Activated CD8-positive, alpha-beta memory T cell treated with anti-CD3 and anti-CD28 coated beads for 24 hours (primary cell): ENCODE measurements at places on chromosomes 7 and 10.

GRCh38 chr7:29464753-29465152 is 98.9 kb upstream of the PRR15 start:
- no peak for DNase-seq

DNA sequence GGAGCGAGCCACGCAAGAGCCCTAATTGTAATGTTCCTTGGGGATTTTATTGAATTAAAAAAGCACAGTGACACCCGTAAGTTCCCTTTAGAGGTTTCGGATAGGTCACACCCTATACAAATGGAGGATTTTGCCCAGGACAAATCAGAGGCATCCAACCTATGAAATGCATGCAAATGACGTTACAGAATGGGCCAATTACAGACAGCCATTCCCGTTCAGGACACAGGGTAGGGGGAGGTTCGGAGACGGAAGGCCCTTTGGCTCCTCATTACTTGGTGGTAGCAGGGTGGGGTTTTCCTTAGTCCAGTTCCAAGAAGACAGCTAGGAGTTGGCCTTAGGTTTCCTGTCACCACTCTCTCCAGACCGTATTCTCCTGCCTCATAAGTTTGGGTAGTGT is 754.1 kb downstream of the IPMK start:
- DNase-seq = no peak

DNA sequence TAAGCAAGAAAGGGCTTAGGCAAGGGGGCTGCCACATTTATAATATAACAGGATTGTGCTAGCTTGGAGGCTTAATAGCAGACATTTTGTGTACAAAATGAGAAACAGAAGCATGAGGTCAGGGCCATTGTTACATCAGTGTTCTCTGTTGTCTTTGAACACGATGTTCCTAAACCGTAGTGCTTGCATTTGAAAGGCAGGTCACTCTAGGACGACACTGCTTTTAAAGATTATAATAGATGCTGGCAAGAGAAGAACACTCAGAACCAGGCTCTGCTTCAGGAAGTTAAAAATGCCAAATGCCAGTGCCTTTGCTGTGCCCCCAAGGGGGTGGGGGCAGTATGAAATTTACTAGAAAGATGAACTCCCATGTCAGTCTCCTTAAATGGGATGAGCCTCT is 91.1 kb downstream of the SORCS3 start:
- no peak for DNase-seq

DNA sequence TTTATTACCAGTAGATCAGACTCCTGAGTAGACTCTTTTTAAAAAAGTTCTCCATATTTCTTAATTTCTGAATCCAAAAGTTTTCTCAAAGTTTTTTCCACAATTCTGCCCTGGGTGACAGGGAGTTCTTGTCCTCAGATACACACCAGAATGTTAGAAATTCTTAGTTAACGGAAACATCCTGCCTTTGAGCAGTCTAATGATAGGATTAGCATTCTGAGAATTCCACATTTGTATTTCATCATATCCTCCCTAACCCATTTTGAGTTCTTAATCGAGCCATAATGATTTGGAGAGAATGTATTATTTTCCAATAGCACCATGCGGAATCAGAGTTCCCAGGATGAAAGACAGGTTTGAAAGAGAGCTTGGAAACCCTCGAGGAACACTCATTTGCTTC is 28.9 kb upstream of the MRPS33 start:
- no peak for DNase-seq

DNA sequence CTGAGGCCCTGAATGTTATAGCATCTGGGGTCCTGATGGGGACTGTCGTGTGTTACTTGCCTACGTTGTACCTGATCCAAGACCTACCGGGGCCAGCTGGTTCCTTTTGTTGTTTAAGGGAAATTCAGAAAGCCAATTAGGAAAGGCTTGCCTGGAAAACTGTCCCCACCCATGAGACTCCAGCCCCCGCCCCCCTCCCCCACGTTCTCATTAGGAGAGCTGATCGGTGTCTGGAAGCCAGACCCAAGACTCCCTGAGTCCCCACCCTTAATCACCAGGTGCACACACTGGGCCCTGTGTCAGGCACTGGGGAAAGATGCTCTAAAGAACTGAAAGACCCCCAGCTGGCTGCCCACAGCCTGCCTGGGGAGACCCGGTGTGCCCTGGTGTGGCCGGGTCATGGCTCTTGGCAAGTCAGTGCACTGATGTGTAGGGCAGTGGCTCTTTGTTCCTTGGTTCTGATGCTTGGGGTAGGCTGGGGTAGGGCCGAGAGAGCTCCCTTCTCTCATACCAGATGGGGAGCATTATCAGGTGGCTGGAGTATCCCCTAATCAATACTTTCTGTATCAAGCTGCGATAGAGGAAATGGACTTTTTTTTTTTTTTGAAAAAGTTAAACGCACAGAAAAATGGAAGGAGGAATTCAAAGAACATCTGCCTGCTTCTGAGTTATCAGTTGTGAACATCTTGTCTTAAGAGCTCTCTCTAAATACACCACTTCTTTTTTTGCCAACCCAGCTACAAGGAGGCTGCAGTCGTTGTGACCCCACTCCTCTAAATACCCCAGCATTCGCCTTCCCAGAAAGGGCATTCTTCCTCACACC is 16.9 kb downstream of the TSPAN15 start:
- DNase-seq = no peak

GRCh38 chr10:62851442-62851841 is 35.3 kb upstream of the EGR2 start:
- no peak for DNase-seq

- no peak for DNase-seq
Observed at GRCh38 chr10:89475125-89475524, 60.3 kb downstream of the SLC16A12 start.

GRCh38 chr10:120313715-120314114 is 143.3 kb upstream of the PLPP4 start:
- DNase-seq = no peak

GRCh38 chr7:20348125-20348807 is 17.6 kb downstream of the ITGB8 start:
- DNase-seq = no peak

DNA sequence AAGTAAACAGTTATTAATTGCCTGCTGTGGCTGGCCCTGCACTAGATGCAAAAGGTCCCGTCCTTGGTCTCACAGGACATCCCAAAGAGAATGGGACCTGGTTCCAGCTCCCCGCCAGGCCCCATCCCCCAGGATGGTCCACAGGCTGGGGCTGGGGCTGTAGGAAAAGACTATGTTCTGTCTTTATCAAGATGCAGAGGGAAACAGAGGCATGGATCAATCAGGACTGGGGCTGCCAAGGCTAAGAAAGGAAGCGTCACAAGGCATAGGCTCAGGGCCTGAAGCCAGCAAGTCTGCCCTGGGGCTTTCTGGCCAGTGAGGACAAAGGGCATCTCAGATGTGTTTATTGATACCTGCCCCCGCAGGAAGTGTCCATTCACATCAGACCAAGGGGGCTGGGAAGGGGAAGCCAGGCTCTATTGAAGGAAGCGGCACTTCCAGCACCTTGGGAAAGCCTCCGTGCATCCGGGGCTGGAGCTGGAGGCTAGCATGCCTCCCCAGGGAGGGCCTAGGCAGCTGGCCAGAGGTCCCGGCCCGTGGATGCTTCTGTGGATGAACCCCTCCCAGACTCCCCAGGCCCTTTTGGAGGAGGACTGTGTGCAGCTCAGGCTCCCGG is 5.8 kb downstream of the VSIR start:
- DNase-seq = no peak

DNA sequence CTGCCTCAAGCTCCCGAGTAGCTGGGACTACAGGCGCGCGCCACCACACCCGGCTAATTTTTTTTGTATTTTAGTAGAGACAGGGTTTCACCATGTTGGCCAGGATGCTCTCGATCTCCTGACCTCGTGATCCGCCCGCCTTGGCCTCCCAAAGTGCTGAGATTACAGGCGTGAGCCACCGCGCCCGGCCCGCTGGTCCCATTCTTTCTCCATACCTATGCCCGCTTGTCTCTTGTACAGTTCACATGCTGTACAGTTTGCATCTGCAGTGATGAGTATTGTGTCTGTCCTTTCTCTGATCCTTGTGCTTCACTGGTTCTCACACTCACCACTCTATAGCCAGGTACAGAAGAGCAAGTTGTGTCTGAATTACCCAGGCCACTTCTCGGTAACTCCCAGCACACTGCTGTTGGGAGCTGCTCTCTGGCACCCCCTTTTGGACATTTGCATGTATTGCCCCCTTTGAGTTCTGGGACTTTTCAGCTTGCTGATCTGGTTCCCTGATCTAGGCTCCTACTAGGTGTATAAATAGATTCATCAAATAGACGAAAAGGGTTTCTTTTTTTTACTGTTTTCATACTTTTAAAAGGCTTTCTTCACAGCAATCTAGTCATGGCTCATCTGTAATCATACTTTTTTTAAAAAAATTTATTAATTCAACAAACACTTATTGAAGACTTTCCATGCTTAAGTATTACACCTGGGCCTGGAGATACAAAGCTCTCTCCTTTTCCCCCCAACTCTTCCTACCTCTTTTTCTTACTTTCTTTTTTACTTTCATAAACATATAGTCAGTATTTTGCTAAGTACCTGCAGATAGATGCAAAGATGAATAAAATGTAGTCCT is 53.5 kb downstream of the AOAH start:
- DNase-seq = peak; percentile 81

DNA sequence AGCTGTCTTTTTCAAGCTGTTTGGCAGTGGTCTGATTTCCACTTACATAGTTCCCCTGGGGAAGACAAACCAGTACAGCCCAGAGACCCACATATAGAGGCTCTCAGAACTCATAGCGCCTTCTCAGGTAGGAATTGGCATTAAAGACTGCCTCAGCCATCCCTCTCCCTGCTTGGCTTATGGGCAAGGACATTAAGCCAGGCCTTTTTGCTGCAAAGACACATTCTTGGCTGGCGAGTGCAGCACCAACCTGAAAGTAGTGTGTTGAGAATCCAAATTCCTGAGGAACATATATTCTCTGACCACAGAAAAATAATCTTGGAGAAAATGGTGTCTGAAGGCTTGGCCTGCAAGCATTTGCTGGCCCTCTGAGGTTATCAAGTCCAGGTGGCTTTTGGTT is 39.2 kb upstream of the HPS1 start:
- DNase-seq = no peak
